ENCODE measurements at places on chromosomes 3 and 15.

DNA sequence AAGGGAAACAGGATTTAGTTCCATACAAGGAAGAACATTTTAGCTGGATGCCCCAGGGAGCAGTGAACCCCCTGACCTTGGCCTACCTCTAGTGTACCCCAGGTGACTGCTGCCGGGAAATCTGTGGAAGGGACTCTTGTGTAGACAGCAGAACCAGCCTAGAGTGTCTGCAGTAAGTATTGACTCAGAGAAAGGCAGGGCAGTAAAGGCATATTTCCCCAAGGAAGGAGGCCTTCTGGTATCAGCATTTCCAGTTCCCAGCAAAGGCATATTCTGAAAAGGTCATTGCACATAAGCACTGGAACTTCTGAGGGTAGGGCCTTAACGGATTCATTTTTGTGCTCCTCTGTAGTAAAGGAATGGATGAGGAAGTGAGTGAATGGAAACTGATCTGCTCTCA, 246.2 kb downstream of the FAM43A start:
- DNase-seq = no peak

- no peak for DNase-seq
Observed at GRCh38 chr3:157807280-157807679, 298.9 kb downstream of the SHOX2 start.

GRCh38 chr3:20041197-20041780, 1.0 kb downstream of the KAT2B start:
- DNase-seq = peak; percentile 58

GRCh38 chr3:71183549-71183948, 400.0 kb downstream of the FOXP1 start:
- DNase-seq = no peak

DNA sequence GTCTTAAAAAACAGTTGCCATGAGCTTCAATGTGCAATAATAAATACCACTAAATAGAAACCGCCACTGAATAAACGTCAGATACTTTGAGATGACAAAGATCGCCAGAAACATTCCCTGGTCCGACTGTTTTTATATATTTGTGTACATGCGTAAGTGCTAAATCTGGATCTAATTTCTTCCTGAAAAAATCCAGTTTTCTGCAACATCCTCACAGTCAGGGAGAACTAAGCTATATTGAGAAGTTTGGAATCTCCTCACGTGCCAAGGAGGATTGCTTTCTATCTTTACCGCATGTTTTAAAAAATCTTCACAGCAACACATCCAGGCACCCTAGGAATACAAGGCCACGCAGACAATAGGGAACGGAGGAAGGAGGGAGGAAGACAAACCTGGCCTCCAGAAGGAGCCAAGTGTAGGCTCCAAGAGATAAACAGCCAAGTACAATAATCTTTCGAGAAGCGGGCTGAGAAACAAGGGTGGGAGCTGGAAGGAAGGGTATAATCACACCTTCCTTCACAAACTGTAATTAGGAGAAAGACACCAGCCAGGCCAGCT, 5.7 kb downstream of the VGLL4 start:
- no peak for DNase-seq

DNA sequence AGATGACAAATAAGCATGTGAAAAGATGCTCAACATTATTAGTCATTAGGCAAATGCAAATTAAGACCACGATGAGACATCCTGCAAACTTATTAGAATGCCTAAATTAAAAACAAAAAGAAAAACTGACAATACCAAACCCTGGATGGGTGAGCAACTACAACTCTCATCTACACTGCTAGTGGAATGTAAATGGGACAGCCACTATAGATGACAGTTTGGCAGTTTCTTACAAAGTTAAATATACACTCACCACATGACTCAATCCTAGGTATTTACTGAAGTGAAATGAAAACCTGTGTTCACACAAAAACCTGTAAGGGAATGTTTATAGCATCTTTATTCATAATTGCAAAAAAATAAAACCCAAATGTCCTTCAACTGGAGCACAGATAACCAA, 74.7 kb downstream of the NPTN start:
- DNase-seq = no peak

- no peak for DNase-seq
Observed at GRCh38 chr15:71335591-71335990, 220.3 kb downstream of the THSD4 start.

DNA sequence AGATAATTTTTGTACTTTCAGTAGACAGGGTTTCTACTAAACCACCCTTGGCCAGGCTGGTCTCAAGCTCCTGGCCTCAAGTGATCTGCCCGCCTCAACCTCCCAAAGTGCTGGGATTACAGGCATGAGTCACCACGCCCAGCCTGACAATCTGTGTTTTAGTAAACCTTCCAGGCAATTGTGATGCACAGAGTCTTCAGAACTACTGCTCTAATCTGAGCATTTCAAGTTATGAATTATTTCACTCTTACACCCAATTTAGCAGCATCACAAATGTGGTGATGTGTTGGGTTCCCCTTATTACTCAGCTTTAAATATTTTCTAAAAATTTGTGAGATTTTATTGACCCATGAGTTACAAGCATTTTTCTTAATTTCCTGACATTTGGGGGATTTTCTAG, 94.4 kb downstream of the ULK4 start:
- DNase-seq = no peak

GRCh38 chr3:111932946-111933345, 45.9 kb upstream of the ABHD10 start:
- DNase-seq = no peak

GRCh38 chr15:51367322-51367976, 26.0 kb downstream of the GLDN start:
- DNase-seq = no peak

DNA sequence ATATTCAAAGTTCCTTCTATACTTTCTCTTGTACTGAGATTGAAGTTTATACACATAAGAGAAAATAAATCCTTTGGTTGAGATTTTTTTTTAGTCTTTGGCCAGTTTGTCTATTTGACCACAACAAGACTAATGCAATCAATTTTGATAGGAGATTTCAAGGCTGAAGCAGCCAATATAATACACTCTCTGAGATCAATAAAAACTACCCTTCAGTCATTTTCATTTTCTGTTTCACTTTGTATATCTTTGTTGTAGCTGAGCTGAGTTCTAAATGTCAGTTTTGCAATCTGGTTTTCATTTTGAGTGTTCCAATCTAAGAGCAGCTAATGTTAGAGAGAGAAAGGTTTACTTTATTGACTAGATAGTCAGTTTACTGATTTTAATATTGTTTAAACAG, 623.8 kb upstream of the ROBO1 start:
- no peak for DNase-seq
